ENCODE measurements at places on chromosomes 6 and 20.

DNA sequence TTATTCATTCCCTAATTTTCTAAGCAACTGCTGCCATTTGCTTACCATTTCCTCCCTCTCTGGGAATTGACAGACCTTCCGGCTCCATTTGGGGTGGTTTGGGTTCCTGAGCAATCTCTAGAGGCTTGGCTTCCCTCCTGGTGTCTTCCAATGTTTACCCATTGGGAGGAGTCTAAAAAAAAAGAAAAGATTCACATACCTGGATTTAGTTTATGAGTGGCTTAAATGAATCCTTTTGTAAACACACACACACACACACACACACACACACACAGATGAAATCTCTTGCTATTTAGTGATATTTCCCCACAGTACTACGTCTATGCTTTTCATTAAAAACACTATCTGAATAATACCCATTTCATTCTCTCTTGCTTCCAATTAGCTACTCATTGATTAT is 48.3 kb upstream of the TRAF3IP2 start:
- DNase-seq, result no peak

GRCh38 chr20:63234693-63235398 is 859 bp upstream of the BIRC7 start:
- no peak for DNase-seq

- no peak for DNase-seq
Observed at GRCh38 chr6:155444120-155444917, 11.3 kb downstream of the NOX3 start.

GRCh38 chr20:6780433-6781190 is 13.1 kb downstream of the BMP2 start:
- no peak for DNase-seq

GRCh38 chr6:20827798-20828197 is 293.5 kb downstream of the CDKAL1 start:
- peak; percentile 83 for DNase-seq

GRCh38 chr6:134119486-134119885 is 67.1 kb upstream of the SLC2A12 start:
- no peak for DNase-seq

GRCh38 chr20:62142252-62143080 is 728 bp downstream of the PSMA7 start:
- no peak for DNase-seq

DNA sequence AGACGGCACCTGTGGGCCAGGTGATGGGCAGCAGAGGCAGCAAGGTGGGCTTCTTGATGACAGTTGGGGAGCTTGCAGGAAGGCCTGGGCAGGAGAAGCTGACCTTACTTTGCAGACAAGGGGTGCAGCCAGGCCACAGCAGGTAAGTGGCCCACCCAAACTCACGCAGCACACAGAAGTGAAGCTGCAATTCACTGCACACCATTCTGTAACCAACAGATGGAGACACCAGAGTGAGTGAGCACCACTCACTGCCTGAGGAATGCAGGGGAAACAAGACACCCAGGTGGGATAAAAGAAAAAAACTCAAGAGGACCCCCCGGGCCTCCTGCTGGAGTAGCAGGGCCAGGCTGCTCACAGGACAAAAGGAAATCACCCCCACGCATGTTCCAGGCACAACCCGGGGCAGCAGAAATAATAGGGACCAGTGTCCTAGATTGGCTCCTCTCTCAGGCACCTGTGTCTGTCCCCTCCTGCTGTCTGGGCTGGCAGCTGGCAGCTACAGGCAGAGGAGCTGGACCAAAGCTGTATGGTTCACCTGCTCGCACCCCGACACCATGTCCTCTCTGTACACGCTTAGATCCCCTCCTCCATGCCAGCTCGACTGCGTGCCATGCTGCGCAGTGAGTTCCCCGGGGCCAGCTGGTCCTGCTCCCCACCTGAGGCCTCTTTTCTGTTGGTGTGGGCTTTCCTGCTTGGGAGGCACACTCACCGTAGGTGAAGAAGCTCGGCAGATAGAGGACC is 4.9 kb downstream of the MTCH1 start:
- DNase-seq, result no peak

DNA sequence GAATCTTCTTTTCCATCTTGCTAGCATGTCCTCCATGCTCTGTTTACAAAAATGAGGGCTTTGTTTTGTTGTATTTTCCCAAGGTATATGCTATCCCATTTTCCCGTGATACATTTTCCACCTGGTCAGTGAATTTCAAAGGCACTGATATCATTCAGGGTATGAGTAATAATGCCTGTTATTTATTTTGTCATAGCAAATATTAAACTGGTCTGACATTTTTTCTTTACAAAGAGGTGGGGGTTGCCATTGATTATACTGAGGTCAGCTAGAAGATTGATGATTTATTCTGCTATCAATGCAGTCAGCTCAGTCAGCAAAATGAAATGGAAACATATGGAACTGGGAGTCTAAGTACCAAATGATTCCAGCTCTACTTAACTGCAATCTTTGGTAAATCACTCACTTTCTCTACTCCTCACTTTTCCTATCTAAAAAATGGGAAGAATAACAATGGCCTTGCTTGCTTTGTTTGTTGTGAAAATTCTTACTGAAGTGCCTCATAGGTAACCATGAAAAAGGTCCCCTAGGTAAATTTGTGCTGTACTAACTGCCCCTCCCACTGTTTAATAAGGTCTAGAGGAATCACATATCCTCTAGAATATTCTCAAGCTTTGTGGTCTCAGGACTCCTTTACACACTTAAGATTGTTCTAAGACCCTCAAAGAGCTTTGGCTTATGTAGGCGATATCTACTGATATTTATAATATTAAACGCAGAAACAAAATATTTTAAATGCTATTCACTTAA is 64.0 kb downstream of the ARHGAP18 start:
- DNase-seq, result no peak

DNA sequence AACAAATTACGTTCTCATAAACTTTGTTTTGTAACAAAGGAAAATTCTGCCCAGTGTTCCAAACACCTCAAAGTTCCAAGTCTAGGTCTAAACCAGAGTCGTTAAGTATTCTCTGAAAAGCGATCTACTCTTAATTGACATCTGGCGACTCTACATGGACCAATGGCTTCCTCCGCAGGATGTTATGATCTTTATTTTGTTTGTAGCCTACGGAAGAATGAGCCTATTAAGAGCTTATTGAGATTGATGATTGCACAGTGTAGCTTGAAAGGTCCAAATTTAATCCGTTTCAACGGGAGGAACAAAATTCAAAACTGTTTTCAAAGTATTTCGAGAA is 61.1 kb downstream of the FAM217A start:
- no peak for DNase-seq

DNA sequence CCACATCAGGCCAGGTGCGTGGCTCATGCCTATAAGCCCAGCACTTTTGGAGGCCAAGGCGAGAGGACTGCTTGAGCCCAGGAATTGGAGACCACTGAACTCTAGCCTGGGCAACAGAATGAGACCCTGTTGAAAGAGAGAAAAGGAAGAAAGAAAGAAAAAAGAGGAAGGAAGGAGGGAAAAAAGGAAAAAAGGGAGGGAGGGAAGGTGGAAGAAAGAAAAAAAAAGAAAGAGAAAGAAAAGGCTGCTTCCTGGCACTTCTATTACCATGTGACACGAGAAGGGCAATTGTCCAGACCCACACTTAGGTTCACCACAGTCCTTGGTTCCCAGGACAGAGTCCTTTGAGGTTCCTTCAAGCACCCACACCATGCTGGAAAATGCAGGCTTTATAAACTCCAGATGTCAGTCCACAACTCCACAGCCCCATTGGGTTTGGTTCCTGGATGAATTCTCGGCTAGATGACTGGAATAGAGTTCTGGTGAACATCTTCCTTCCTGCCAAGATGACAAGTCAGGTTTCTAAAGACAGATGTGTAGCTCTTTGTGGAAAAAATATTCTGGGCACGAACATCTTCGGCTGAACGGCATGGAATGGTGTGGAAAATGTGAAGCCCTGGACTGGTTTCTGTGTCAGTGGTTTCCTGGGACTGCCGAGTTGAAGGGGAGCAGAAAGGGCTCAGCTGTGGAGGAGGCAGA is 32.5 kb downstream of the NT5E start:
- peak; percentile 86 for DNase-seq

GRCh38 chr6:48027704-48028435 is 83.1 kb downstream of the PTCHD4 start:
- no peak for DNase-seq

- DNase-seq, result no peak
Observed at GRCh38 chr6:25972902-25973301, 10.3 kb downstream of the TRIM38 start.

DNA sequence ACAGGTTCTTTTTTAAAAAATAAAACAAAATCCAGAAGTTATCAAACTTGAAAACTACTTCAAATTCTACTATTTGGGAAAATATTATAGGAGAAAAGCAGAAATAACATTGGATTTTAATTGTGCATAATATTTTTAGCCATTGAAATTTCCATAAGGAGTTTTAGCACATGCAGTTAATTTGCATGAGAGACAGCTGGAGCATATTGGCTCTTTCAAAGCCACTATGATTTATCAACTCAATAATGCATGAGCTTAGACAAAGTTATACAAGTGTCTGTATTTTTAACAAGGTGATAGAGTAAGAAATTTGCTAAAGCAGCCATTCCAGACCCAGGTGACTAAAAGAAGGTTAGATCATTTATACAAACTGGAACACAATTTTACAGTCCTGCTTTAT is 189.0 kb upstream of the TFAP2D start:
- DNase-seq, result no peak

DNA sequence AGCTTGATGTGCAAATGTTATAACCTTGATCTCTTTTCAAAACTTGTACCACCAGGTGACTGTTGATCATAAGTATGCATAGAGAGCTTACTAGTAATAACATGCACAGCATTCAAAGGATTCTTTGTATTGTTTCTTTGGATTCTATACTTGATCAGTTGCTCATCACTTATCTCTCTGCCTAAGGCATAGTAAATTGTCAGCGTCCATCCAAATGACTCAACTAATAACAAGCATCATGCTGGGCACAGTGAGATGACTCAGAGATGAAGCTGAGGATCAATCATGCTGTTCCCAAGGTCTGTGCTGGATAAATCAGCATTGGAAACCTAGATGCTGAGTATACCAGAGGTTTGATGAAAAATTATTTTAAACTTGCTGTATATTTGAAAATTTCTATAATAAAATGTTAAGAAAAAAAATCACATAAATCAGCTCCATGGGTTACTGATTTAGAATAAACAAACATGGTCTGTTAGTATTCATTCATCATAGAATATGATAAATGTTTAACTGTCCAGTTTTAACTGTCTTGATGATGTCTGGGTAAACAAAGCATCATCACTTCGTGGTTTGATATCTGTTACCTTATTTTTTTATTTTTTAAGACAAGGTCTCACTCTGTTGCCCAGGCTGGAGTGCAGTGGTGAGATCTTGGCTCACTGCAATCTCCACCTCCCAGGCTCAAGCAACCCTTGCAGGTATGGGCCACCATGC is 45.6 kb upstream of the SGK1 start:
- DNase-seq, result no peak

DNA sequence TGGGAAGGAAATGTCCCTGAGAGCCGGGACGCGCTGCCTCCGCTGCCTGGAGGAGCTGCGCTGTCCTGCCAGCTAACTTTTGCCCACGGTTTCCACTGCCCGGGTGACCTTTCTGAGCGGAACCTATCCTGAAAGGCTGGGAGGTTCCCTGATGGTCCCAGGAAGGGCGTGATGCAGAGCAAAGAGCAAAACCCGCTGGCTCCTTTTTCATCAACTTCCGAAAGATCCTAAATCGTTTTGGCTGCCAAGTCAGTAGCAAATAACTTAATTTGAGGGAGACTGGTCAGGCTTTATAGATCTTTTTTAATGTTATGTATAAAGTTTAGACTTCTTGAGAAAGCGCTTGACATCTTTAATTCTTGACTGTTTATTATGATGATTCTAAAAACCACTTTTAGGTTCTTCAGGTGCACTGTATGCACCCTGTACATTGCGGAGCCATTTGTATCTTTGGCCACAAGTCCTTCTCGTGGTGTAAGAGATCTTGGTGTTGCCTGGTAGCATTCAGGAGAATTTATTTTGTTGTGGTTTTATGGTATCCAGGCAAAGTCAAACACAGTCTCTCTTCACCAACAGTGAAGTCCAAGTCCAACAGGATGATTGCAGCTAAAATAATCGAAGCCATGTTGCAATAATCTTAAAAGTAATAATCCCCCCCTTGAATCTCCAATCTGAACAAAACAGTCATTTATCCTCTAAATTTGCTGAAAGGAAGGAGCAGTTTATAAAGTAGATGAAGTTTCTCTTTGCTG is at the start of gene SYNE1:
TSS of gene SYNE1 (minus strand) at position 67 of the 752 bp plus-strand sequence. CDS start 9,031 bp downstream, outside the sequence.
- no peak for DNase-seq

DNA sequence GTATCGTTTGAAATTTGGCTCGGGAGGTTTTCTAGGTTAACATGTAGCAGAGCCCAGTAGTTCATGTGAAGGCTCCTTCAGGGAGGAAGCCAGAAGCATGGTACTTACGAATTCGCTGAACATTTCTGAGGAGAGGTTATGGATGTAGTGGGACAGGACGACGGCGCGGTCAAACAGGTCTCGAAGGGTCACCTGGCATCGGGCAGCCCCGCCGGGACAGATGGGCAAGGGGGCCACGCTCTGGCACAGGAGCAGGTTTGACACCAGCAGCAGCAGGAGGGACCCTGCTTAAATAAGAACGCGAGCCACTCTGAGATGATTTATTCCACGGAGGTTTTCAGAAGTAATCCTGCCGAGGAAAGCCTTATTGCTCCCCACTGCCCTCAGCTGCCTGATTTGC is 2.5 kb downstream of the PRL start:
- DNase-seq, result no peak

DNA sequence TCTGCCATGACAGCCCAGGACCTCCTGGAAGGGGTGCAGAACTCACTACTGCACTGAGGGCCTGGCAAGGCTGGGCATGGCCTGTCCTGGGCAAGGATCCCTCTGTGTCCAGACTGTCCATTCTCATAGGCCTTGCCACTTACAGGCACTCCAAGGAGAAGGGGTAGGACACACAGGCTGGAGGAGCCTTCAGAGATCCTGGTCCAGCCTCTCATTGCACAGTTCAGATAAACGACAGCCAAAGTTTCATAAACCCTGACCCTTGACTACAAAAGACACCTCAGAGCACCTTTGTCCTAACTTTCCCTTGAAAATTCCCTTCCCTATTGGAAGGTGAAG is 19.6 kb downstream of the TGM3 start:
- DNase-seq, result no peak

GRCh38 chr6:80541181-80541580 is 434.7 kb downstream of the BCKDHB start:
- DNase-seq, result peak; percentile 63

DNA sequence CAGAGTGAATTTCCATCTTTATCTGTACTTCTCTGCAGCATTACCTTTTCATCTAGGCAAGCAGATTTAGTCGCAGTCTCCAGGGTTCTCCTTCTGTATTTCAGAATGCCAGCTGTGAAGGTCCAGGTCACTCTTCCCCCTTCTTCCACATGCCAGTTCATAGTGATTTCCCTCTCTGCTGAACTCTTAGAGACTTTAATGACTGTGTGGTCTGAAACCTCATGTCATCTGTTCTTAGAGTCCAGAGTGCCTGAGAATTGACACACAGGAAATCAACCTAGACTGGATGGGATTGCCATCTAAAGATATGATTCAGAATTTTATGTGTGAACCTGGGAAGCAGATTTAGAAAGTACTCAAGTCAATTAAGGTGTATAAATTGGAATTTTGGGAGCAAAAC is 248.1 kb downstream of the TPBG start:
- DNase-seq, result no peak
